ENCODE measurements at places on chromosomes 6 and 20.

DNA sequence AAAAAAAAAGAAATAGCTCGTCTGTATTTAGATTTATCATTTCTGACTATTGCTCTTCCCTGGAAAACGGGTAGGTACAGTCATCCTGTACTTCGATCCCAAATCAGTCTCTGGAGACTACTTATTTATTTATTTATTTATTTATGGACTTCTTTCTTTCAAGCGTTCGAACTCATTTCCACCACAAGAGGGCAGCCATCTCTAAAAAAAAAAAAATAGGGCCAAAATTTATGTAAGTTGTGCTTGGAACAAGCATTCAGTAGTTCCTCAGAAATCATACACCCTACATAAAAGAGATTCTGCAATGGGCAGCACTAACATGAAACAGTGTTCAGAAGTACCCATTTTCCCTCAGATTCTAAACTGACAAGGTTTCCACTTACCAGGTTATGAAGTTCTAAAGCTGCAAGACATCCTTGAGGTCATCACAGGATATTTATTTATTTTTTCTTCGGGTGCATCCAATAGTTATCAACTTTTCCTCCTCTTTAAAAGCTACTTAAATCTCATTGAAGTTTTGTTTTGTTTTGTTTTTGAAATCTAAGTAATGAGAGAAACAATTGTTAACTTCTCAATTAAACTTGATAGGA, 1.9 kb upstream of the BMP2 start:
- no peak for DNase-seq

- DNase-seq: no peak
These were observed 285.8 kb upstream of the SULF2 start for GRCh38 chr20:48070991-48071652.

- DNase-seq: no peak
These were observed 129.7 kb upstream of the AHI1 start for GRCh38 chr6:135627092-135627715.

DNA sequence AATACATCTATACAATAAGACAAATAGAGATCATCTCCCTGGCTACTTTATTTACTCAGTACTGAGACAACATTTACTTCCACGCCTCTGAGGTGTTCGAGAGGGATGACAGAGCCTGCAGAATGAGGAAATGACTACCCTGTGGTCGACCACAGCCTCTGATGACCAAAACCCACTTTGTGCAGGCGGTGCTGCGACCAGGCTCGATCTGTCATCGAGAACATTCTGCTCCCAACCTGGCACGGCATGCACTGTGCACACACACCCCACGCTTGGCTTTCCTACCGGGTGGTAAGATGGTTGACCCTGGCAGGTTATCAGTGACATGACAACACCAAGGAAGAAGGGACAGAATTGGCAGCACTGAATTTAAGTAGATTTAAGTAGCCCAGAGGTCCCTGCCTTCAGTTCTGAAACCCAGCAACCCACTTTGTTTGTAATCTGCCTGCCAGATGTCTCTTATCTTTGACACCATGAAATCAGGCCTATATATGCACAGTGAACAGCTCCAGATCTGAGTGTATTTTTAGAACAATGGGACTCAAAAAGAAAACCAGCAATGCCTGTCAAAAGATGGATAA, 42.6 kb downstream of the TTI1 start:
- DNase-seq: no peak
